NCI-H187 (cell line): ENCODE measurements at places on chromosomes 11 and 22.

DNA sequence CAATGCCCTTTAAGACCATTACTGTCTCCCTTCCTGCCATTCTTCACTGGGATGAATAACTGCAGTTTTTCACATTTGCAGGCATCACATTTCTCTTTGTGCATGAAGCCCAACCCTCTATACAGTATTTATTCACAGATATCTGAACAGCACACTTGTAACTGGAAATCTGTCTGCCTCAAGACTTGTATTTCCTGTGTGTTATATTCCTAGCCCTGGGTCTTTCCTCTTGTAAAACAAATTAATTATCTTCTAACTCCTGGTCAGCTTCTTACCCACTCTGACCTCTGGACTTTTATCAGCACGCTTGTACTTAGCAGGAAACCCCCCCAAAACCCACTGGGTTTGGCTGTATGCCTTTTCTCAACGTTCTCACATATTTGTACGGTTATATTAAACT is 2.0 kb downstream of the CSRP3 start:
- DNase-seq = no peak

GRCh38 chr11:72736452-72737069 is 15.6 kb downstream of the ARAP1 start:
- DNase-seq = no peak

- no peak for DNase-seq
These were observed 661 bp upstream of the MALAT1 start for GRCh38 chr11:65498042-65498726.

DNA sequence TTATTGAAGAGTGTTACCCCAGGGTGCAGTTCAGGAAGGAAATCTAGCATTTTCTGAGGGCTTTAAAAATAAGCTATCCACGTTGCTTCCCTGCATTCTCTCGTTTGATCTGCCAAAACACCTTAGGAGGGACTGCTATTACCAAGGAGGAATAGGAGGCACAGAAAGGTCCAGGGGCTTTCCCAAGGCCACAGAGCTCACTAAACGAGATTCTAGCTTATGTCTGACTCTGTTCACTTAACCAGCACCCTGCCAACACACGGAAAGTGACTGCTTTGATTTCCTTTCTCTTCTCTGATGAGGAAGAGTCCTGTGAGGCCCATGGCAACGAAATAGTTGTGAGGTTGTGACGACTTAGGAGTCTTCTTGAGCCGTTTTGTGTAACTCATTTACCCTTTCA is 3.4 kb upstream of the PTPN5 start:
- DNase-seq = no peak

DNA sequence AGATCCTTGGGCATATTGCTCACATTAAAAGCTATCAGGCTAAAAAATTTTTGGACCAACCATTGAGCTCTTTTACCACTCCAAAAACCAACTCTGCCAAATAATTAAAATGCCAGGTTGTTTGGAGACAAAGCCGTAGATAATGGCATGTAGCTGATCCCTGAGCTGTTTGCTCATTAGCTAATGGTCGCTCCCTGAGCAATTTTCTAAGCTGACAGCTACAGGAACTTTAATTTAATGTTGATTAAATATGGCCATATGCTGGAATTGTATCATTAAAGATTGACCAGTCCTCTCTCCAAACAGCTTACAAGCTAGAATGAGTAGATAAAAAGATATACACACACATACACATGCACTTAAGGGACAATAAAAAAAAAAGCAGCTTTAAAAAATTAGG is 216.2 kb upstream of the ARHGAP20 start:
- no peak for DNase-seq

GRCh38 chr22:38219632-38220031 is 17.8 kb downstream of the MAFF start:
- no peak for DNase-seq

GRCh38 chr11:33700063-33700501 is 544 bp downstream of the C11orf91 start:
- DNase-seq = no peak

- no peak for DNase-seq
These were observed 8.6 kb upstream of the MSANTD4 start for GRCh38 chr11:106030609-106031008.

GRCh38 chr11:108392353-108392752 is 75.0 kb downstream of the C11orf65 start:
- DNase-seq = no peak

- DNase-seq = no peak
These were observed 317.5 kb upstream of the TENM4 start for GRCh38 chr11:79758325-79758724.

DNA sequence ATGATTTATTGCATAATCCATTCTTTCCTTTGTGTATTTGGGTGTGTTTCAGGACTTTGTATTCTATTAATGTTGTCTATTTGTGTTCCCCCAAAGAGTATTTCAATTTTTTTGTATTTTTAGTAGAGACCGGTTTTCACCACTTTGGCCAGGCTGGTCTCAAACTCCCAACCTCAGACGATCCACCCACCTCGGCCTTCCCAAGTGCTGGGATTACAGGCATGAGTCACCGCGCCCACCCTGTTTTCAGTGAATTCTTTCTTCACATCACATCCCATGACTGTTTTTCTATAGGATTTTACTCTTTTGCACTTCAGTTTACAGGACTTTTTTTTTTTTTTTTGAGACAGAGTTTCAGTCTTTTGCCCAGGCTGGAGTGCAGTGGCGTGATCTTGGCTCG is 46.3 kb downstream of the RBX1 start:
- no peak for DNase-seq

GRCh38 chr11:21254055-21254454 is 584.7 kb downstream of the NELL1 start:
- no peak for DNase-seq

GRCh38 chr11:65892661-65893317 is 2.3 kb downstream of the CCDC85B start:
- DNase-seq = no peak

GRCh38 chr11:124207102-124207792 is 24.1 kb downstream of the OR10D3 start:
- no peak for DNase-seq
